Lung (tissue), 17 donors: ENCODE measurements at places on chromosomes 13 and 19. TPM values are rescaled to one million over a fixed set of nuclear protein-coding genes. Genes with fewer than 3 reads are reported as not detected.

TEX101 gene
- total RNA-seq, result not detected

KCNJ14 gene
- 0.83 TPM for total RNA-seq

RUBCNL gene
- 11.5 TPM for total RNA-seq

COL4A2 gene
- 414 TPM for total RNA-seq

ARHGAP35 gene
- 48.8 TPM for total RNA-seq

OCEL1 gene
- 39.5 TPM for total RNA-seq

F2RL3 gene
- 76.8 TPM for total RNA-seq

PSG3 gene
- total RNA-seq, result not detected
